ENCODE measurements at places on chromosomes 4 and X.

DNA sequence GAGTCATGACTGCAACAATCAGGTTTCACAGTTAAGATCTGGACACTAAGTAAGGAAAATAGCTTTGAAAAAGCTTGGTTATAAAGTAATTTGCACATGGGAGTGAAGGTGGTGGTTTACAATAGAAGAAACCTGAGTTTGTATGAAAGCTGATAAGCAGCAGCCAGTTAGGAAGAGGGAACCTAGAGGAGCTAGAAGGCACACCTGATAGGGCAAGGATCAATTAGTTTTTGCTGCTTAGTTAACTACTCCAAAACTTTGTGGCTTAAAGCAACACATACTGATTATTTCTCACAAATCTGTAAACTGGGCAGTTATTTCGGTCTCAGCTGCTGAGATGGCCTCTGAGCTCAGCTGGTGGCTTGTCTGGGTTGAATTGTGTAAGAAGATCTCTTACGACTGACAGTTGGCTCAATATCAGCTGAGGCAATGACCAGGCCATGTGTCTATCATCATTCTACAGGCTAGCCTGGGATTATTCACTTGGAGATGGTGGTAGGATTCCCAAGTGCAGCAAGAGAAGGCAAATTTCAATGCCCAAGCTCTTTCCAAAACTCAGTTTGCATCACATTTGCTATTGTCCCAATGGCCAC is 255.0 kb upstream of the PITX2 start:
- no peak for DNase-seq

- DNase-seq, result no peak
Observed at GRCh38 chrX:80663331-80663730, 146.3 kb downstream of the BRWD3 start.

DNA sequence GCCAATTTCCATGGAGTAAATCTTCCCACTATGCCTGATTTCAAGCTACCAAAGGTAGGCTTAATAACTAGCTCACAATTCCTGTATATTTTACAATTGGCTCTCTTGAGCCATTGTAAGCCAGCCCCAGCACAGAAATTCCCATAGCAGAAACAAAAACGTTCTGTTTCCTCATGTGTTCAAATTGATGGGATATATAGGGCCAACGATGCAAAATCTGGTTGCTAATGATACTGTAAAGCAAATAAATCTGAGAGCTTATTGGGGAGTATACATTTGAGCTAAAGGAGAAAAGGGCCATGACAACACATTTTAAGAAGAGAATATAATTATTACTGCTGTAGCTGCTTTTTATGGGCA is 267.1 kb upstream of the FTHL17 start:
- DNase-seq, result no peak

DNA sequence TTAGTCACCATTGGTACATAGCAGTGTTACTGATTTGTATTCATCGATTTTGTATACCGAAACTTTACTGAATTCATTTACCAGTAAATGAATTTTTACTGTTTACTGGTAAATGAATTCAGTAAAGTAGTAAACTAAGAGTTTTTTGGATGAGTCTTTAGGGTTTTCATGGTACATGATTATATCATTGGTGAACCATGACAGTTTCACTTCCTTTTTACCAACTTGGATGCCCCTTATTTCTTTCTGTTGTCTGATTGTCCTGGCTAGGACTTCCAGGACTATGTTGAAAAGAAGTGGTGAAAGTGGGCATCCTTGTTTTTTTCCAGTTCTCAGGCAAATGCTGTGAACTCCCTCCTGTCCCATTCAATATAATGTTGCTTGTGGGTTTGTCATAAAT is 494.9 kb downstream of the GALNTL6 start:
- no peak for DNase-seq

- no peak for DNase-seq
Observed at GRCh38 chr4:175297965-175298565, 379.9 kb downstream of the ADAM29 start.

- no peak for DNase-seq
Observed at GRCh38 chr4:37758226-37758625, 68.3 kb upstream of the PGM2 start.

- DNase-seq, result no peak
Observed at GRCh38 chr4:8493484-8493883, 52.9 kb downstream of the TRMT44 start.

DNA sequence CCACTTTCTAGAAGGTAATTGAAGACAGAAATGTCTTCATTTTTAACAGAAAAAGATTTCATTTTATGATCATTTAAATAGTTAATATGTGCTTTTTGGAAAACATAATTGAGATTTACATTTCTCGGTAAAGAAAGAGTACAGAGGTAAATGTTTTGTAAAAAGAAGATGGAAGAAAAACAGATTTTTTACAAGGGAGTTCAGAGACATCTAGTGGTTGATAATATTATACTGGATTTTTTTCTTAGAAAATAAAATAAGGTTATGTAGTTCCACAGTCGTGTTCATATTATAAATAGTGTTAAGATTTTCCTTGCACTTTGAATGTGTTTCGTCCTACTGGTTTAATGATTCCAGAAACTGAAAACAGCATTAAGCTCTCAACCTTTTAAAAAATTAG is 60.6 kb downstream of the SMARCA1 start:
- no peak for DNase-seq

GRCh38 chr4:173318240-173318639 is 15.9 kb downstream of the HMGB2 start:
- no peak for DNase-seq

DNA sequence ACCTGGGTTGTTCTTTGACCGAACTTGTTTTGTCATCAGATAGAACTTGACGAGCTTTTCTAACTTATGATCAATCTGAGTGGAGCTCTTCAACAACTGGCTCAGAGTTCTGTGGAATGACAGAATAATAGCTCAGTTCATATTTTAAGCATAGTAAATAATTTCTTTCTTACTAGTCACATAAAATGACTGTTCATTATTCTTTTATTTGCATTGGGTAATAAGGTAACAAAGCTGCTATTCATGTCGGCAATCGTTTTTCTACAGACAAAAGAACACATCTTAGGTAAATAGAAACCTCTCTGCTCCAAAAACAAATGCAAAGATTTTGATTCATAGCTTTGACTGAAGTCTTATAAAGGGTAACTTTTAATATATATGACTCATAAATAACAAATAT is 57.3 kb upstream of the CXCL8 start:
- DNase-seq, result no peak

DNA sequence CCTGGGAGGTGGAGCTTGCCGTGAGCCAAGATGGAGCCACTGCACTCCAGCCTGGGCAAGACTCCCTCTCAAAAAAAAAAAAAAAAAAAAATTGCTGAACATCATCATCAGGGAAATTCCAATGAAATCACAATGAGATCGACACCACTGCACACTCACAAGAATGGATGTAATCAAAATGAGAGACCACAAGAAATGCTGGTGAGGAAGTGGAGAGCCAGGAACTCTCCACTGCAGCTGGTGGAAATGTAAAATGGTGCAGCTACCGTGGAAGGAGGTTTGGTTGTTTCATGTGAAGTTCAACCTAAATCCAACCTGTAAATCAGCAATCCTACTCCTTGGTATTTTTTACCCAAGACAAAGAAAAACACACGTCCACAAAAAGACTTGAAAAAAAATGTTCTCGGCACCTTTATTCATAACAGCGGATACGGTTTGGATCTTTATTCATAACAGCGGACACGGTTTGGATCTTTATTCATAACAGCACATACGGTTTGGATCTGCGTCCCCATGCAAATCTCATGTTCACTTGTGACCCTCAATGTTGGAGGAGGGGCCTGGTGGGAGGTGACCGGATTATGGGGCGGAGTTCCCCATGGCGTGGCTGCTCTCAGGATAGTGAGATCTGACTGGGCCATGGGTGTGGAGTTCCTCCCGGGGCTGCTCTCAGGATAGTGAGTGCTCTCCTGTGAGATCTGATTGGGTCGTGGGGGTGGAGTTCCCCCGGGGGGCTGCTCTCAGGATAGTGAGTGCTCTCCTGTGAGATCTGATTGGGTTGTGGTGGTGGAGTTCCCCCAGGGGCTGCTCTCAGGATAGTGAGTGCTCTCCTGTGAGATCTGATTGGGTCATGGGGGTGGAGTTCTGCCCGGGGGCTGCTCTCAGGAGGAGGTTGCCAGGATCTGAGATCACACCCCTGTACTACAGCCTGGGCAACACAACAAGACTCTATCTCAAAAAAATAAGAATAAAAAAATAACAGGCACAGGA is 7.7 kb downstream of the GAK start:
- no peak for DNase-seq

- DNase-seq, result no peak
Observed at GRCh38 chrX:9919632-9920172, 47.5 kb upstream of the CLDN34 start.

- DNase-seq, result no peak
Observed at GRCh38 chr4:85595098-85595775, 120.3 kb downstream of the ARHGAP24 start.

- no peak for DNase-seq
Observed at GRCh38 chr4:185227131-185227551, 17.7 kb downstream of the SNX25 start.

DNA sequence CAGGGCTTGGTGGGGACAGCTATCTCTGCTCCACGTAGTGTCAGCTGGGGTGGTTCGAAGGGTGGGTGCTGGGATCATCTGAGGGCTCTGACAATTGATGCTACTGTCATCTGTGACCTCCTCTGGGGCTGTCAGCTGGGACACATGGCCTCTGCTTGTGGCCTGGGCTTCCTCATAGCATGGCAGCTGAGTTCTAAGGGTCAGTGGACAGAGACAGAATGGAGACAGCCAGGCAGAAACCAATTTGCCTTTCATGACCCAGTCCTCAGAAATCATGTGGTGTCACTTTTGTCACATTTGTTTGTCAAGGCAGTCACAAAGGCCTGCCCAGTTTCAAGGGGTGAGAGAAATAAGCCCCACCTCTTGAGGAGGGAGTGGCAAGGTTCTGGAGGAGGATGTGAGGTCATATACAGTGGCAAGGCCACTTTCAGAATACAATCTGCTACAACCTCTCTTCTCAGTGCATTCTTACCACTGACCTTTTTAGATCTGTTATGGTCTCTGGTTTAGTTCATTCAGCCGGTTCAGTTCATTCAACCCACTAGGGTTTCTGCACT is 103.6 kb upstream of the BCOR start:
- no peak for DNase-seq

DNA sequence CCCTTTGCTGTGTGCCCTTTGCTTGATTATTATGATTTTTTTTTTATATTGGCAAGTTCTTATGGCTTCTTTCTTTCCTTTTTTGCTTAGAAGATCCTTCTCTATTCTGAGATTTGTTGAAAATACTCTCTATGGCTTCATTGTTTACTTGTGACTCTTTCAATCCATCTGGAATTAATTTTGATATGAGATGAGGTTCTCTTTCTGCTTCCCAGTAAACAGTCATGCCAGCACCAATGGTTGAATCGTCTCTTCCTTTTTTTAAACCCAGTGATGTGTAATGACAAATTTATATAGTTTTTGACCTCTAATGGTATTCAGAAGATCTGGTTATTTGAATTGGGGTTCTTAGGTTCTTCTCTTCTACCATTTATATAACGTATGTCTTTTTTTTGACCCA is 121.8 kb downstream of the ARHGAP10 start:
- no peak for DNase-seq
